ENCODE measurements at places on chromosomes 1 and 21. TPM values are rescaled to one million over a fixed set of nuclear protein-coding genes. Genes with fewer than 3 reads are reported as not detected.

Gene FCAMR
- not detected for polyA plus RNA-seq

Gene LCE1A
- not detected for polyA plus RNA-seq

Gene OR14K1
- not detected for polyA plus RNA-seq

Gene CD5L
- not detected for polyA plus RNA-seq

Gene GJC2
- polyA plus RNA-seq = 1.7 TPM

Gene BSND
- polyA plus RNA-seq = not detected

Gene RRP15
- 5.4 TPM for polyA plus RNA-seq
